ENCODE measurements at places on chromosomes 5 and 9.

GRCh38 chr9:20442461-20443319 lies 179.6 kb downstream of the MLLT3 start:
- DNase-seq, result no peak

GRCh38 chr5:68891718-68892117 lies 202.1 kb upstream of the SLC30A5 start:
- DNase-seq, result no peak

- no peak for DNase-seq
Measured at GRCh38 chr5:35134278-35135030, 86.7 kb upstream of the AGXT2 start.

GRCh38 chr5:67437905-67438845 lies 241.6 kb upstream of the CD180 start:
- DNase-seq, result no peak

GRCh38 chr9:82308836-82309235 lies 320.3 kb downstream of the SPATA31D1 start:
- no peak for DNase-seq

GRCh38 chr5:135236228-135236907 lies 162.7 kb downstream of the MACROH2A1 start:
- DNase-seq, result no peak

- DNase-seq, result no peak
Measured at GRCh38 chr5:129115680-129116079, 21.1 kb downstream of the ISOC1 start.

GRCh38 chr5:31378838-31379237 lies 153.1 kb downstream of the DROSHA start:
- no peak for DNase-seq

GRCh38 chr9:135565636-135566035 lies 4.1 kb downstream of the PAEP start:
- no peak for DNase-seq

DNA sequence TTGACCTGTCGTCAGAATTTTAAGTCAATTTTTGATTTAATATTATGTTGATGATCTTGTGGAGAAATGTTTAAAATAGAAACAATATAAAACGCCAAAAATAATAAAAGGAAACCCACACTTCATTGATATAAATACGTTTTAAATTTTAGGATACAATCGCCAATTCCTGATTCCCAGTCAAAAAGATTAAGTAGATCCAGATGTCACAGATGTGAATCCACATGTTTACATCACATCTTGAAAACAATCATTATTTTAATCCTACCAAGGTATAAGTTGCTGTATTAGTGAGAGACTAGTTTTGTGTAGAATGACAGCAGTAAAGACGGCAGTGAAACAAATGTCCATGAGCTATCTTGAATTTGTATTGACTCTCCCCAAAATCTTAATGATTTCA lies 4.9 kb downstream of the TAS2R1 start:
- DNase-seq, result no peak

- no peak for DNase-seq
Measured at GRCh38 chr5:65809817-65810531, 88.0 kb downstream of the NLN start.

DNA sequence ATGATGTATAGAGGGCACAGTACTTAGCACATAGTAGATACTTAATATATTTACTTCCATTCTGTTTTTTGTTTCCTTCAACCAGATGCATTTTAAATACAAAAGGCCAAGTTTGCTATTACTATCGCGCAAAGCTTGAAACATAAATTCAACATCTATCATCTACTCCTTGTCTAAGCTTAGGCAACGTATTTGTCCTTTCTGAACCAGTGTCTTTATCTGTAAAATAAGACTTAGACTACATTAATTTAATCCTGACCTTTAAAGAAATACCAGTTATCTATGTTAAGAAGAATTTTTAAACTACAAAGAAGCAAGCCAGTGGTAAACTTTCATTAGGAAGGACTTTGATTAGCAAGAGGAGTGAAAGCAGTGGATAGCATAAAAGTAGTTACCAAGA lies 173.0 kb downstream of the WDR70 start:
- no peak for DNase-seq

DNA sequence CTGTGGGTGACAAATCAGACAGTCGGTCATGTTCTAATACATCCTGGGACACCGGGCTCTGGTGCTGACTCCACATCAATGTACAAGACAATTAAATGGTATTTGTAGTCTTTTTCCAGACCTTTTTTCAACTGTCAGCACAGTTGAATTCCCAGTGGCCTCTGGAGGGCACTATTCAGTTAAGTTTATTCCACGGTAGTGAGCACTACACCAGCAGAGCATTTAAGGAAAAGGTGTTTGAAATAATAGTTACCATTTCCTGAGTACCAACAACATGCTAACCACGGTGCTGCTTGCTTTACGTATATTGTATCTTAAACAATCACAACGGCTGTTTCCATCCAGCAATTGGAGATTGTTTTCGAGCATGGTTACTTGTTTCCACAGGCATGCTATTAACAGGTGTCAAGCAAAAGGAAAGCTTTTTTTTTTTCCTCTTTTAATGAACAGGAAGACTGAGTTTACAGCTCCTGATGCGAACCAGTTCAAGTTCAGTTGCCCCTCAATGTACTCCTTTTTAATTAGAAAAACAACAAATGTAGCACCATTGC lies 186.7 kb downstream of the PDZD2 start:
- DNase-seq, result peak; percentile 49

- no peak for DNase-seq
Measured at GRCh38 chr9:93288891-93289883, 105.2 kb downstream of the WNK2 start.

DNA sequence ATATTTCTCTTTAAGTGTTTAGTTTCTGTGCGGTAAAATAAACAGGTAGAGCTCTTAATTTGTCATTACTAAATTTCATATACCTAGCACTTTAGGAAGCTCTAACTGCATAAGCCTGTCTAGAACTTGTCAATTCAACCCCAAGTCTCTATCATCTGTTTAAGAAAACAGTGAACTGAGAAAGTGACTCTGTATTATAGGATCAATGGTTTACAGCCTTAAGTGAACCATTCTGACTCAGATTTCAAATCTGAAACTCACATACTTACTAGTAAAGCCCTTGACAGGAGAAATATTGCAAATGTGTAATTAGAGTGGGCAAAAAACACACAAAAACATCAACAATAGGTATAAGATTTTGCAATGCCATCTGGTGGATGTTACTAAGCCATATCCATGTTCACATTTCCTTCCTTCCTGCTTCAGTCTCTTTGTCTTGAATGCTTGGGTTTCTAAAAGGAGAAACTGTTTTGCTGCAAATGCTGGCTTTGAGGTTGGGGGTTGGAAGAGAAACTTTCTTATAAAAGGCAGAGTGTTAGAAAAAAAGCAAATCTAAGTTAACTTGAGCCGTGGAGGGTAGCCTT lies 101.8 kb downstream of the DOCK8 start:
- DNase-seq, result no peak

DNA sequence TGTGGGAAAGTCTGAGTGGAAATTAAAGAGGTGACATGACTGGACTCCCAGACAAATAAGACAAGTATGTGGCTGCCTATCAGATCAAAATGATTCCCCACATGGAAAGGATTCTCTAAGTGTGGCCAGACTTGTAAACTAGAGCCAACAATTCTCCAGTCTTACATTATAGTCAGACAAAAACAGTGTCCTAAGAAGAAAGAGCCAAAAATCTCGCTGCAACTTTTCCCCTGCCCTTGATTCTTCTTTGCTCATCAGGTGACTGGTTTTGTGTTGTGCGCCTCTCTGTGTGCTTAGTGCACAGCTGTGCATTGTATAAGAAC lies 164.2 kb upstream of the TARS1 start:
- no peak for DNase-seq

DNA sequence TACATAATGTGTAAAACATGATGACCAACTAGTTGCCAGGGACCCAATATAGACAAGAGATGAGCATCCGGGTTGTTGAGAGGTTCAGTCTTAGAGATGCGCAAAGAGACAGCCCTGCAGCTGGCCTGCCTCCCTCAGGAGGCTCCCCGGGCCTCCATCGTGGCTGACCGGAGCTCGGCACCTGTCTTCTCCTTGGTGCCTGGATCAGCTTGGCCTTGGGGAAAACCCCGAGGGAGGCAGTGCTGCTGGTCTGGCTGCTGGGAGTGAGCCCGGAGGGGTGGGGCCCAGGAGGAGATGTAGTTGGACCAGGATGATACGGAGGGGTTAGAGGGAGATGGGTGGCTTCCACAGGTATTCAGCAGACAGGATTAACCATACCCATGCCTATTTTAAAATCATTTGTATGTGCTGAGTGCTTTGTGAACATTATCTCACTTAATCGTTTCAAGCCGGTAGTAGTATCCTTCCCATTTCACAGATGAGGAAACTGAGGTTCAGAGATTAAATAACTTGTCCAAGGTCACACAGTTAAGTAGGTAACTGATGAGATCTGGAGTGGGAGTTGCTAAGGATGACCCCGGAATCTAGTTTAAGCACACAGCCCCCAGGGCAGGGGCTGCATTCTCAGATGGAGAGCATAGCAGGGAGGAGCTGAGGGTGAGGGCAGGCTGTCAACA lies 173.8 kb downstream of the COL23A1 start:
- no peak for DNase-seq

GRCh38 chr5:74638970-74639806 lies 1.3 kb downstream of the ENC1 start:
- DNase-seq, result no peak

- peak; percentile 39 for DNase-seq
Measured at GRCh38 chr5:113119246-113119924, 142.8 kb downstream of the DCP2 start.

GRCh38 chr9:120308495-120308894 lies 271.5 kb downstream of the CDK5RAP2 start:
- DNase-seq, result no peak

DNA sequence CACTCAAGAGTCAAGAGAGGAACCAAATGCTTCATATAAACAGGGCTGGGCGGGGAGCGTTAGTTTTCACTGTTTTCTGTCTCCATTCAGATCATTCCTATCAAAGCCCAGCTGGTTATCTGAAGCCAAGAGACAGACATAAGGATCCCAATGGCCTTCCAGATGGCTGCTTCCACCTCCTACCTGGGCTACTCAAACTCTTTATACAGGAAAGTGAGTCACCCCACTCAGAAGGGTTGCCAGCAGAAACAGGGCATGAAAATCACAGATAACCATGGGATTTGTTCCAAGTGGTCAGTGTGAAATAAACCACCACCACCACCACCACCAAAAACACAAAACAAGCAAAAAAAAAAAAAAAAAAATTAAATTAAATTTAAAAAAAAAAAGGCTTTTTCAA lies 5.5 kb downstream of the PRSS3 start:
- DNase-seq, result no peak

DNA sequence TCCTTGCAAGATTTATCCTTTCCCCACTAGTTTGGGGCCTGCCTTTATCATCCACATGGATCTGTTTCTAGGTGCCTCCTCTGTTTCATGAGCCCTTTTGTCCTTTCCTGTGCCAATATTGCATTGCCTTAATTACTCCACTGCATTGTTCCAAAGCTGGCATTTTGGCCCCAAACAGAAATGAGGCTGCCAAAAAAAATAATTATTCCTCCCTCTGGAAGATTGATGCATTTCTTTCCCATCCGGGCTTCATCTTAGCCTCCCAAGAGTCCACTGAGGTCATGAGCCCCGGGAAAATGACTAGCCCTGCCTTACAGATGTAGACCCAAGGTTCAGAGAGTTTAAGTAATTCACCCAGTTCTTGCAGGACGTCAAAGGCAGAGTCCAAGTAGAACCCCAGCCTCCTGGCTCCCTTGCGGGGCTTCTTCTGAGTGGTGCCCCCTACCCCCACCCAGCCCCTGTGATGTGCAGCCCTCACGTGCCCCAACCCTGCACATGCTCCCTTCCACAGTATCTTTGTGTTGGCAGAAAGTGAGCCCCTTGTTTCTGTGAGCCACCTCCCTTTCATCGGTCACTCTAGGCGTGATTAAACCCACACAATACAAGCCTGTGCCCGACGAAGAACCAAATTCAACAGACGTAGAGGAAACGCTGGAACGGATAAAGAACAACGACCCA lies 62.1 kb downstream of the TMOD1 start:
- DNase-seq, result no peak

DNA sequence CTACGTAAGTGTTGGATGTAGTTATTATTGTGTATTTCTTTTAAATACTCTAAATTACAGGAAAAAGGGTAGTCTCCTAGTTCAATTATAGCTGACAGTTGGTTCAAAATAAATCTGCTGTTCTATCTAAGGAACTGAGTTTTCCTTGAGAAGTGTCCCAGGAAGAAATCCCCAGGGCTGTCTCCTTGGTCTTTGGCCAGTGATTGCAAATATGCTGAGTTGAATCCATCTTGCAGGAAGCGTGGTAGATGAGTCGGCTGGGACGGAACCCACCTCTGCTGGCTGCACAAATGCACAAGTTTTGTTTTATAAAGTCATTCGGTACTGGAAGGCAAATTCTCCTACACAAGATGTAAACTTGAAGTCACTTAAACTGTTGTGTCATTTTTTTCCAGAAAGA lies 30.2 kb upstream of the HOMER1 start:
- DNase-seq, result no peak

DNA sequence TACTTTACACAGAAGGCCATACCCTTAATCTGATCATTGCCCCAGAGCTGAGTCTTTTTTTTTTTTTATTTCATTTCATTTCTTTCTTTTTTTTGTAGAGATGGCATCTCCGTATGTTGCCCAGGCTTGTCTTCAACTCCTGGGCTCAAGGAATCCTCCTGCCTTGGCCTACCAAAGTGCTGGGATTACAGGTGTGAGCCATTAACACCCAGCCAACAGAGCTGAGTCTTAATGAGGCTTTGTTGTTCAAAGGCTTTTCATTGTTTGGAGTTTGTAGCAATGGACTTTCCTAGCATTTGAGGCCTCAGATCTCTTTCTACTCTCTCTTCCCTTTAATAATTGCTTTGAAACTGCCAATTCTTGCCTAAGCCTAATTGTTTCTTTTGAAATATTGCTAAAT lies 176.5 kb upstream of the FBN2 start:
- no peak for DNase-seq

GRCh38 chr5:176157656-176158055 lies 80.6 kb upstream of the SIMC1 start:
- no peak for DNase-seq

- no peak for DNase-seq
Measured at GRCh38 chr9:127199001-127199791, 65.4 kb upstream of the GARNL3 start.
